Left kidney (tissue), 8 donors: ENCODE measurements at places on chromosomes 3 and 15. TPM values are rescaled to one million over a fixed set of nuclear protein-coding genes. Genes with fewer than 3 reads are reported as not detected.

Gene ARHGAP31
- 12.4 TPM for polyA plus RNA-seq

Gene NUSAP1
- 148 TPM for polyA plus RNA-seq

DNA sequence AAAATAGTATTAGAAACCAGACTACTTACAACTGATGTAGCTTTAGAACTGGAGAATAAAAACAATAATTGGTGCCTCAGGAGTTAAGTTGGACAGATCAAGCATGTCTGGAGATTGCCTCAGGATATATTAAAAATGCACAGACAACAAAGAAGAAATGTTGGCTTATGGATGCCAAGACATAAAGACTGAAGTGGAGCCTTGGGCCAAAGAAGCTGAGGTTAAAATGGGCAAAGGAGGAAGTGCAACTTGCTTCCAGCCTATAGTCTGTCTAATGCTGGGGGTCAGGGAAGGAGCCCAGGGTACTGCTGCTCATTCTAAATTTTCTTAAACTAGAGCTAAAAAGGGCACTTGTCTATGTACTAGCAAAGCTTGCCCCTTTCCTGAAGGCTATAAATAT lies 77.5 kb downstream of the ESYT3 start:
- DNase-seq = no peak

DNA sequence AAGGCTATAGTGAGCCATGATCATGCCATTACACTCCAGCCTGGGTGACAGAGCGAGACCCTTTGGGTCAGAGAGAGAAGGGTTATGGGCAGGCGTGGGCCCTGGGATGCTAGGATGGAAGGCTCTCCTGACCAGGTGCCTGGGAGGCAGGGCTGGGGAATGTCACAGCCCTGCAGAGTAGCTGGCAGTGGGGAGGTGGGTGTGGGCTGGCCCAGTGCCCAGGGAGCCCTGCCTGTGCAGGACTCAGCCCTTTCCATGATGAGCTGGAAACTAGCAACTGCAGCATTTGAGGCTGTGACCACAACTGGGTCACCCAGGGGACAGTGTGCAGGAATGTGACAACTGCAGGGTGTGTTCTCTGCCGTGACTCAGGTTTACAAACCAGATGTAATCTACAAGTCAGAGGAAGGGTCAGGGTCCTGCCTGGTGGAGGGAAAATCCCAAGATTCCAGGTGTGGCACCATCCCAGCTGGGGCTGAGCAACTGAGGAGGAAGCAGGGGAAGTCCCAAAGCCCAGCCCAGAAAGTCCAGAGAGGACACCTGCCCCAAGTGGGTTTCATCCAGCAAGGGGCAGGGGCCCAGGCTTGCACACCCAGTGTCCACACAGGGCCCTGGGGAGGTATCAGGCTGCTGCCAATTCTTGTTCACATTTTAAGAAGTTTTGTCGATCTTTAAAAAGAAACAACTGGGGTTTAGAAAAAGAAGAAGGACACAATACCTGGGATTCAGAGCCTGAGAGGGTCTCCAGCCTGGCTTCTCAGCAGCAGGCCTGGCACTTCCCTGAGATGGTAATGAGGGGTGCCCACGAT lies 45.5 kb downstream of the SLC28A1 start:
- DNase-seq = no peak

GRCh38 chr3:22990291-22991200 lies 212.6 kb upstream of the UBE2E2 start:
- DNase-seq = no peak

- DNase-seq = no peak
Observed at GRCh38 chr15:55283379-55284147, 6.0 kb downstream of the RAB27A start.
